ENCODE measurements at places on chromosomes 4 and X. TPM values are rescaled to one million over a fixed set of nuclear protein-coding genes. Genes with fewer than 3 reads are reported as not detected.

The NSUN7 gene
- total RNA-seq = not detected

The USP51 gene
- total RNA-seq = 2.3 TPM

The ERVMER34-1 gene
- not detected for total RNA-seq

The HPGDS gene
- total RNA-seq = not detected

The XAGE2 gene
- not detected for total RNA-seq

The NDST4 gene
- total RNA-seq = not detected

The N4BP2 gene
- total RNA-seq = 2.5 TPM

The CLCN4 gene
- 5.1 TPM for total RNA-seq

The CLGN gene
- total RNA-seq = 0.07 TPM

The CXCL9 gene
- not detected for total RNA-seq

The SCML2 gene
- 0.69 TPM for total RNA-seq

The C4orf17 gene
- not detected for total RNA-seq

The KDR gene
- 13.3 TPM for total RNA-seq

The ADH1A gene
- not detected for total RNA-seq

The ASB12 gene
- not detected for total RNA-seq

The MAGEA1 gene
- total RNA-seq = not detected

The SATL1 gene
- not detected for total RNA-seq

The PNCK gene
- 3.1 TPM for total RNA-seq

The SERTM2 gene
- total RNA-seq = not detected

The HOPX gene
- total RNA-seq = 0.26 TPM

The ADH1C gene
- total RNA-seq = 0.23 TPM

The RASSF6 gene
- total RNA-seq = 0.03 TPM

The CT83 gene
- not detected for total RNA-seq

The EFHC2 gene
- 0.13 TPM for total RNA-seq

The TLR6 gene
- 0.50 TPM for total RNA-seq

The SPATA4 gene
- total RNA-seq = 0.23 TPM

The ENPEP gene
- total RNA-seq = 4.7 TPM

The F8A2 gene
- not detected for total RNA-seq

The NOX1 gene
- not detected for total RNA-seq

The CTAG2 gene
- not detected for total RNA-seq

The FGB gene
- total RNA-seq = not detected

The TBC1D9 gene
- total RNA-seq = 45.7 TPM

The ADGRL3 gene
- 0.56 TPM for total RNA-seq

The FREM3 gene
- 0.07 TPM for total RNA-seq

The PDLIM3 gene
- total RNA-seq = 62.4 TPM

The RNF212 gene
- total RNA-seq = 15.3 TPM

The GK2 gene
- total RNA-seq = not detected

The VCX3B gene
- total RNA-seq = not detected

The RASGEF1B gene
- total RNA-seq = 1.1 TPM

The F8 gene
- 4.0 TPM for total RNA-seq

The TMEM47 gene
- total RNA-seq = 135 TPM

The ALAS2 gene
- not detected for total RNA-seq

The GAGE1 gene
- not detected for total RNA-seq

The GABRB1 gene
- total RNA-seq = 0.99 TPM

The CENPVL1 gene
- total RNA-seq = not detected

The PCDH11X gene
- total RNA-seq = not detected

The CSAG2 gene
- total RNA-seq = not detected

The NPFFR2 gene
- total RNA-seq = not detected

The MCF2 gene
- 0.07 TPM for total RNA-seq

The PABPC5 gene
- total RNA-seq = 3.3 TPM
